Left colon (tissue), 2 donors: ENCODE measurements at places on chromosomes 5 and 9. TPM values are rescaled to one million over a fixed set of nuclear protein-coding genes. Genes with fewer than 3 reads are reported as not detected.

Gene ANKRD18B
- total RNA-seq, result 0.64 TPM

DNA sequence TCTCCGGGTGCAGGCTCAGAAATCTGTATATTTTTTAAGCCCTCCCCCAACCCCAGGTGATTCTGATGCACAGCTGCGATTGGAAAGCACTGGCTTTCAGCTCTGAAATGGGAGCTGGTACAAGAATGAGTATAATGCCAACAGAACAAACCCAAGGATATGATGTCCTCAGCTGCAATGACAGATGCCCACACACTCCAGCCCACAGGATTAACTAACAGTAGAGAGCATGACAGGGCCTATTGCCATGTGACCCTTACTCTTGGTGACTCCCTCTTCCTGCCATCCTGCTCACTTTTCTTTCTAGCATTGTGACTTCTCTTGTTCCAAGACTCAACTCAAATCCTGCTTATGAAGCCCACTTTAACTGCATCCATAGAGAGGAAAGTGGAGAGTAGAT lies 174.5 kb downstream of the FGF18 start:
- no peak for DNase-seq

- DNase-seq, result no peak
Measured at GRCh38 chr5:148623741-148624140, 30.6 kb downstream of the HTR4 start.

GRCh38 chr5:149294872-149295829 lies 23.5 kb downstream of the AFAP1L1 start:
- DNase-seq, result no peak

DNA sequence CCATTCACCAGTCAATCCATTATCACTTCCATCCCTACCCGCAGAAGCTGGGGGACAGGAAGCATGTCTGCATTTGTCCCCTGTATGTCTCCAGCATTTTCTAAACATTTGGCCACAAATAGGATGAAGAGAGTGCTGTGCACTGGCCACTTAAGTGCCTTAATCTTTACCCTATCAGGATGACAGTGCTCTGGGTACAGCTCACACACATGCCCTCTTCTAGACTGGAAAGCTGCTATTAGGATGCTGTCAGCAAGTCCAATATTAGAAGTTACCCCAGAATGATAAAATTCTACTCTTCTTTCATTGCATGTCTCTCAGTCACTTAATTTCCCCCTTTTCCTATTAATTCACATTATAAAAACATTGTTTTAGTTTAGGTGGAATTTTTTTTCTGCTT lies 168.4 kb downstream of the RASEF start:
- no peak for DNase-seq

Gene BAAT
- total RNA-seq, result not detected

- no peak for DNase-seq
Measured at GRCh38 chr9:79592726-79593493, 21.1 kb downstream of the TLE4 start.

GRCh38 chr9:8653855-8654254 lies 854.3 kb upstream of the DMAC1 start:
- DNase-seq, result no peak

GRCh38 chr5:141192110-141192725 lies at the start of gene PCDHB10:
PCDHB10 (plus strand) TSS chr5:141192353; CDS start chr5:141192553, 200 bp downstream.
- peak; percentile 22 for DNase-seq

DNA sequence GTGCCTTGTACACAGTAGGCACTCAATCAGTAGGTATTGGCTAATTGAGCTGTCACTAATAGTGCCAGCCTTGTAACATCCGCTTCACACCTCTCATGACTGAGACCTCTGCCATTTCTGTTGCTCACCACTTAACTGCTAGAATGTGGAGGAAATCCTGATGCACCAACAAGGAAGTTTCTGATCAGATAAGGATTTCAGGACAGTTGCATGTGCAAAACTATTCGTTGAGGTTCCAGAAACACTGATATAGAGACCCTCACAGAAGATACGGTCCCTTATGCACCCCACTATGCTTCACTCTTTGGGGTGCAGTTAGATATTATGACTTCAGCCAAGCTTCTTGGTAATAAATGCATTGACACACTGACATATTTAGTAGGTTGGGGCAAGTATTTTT lies 10.7 kb downstream of the SAP30L start:
- DNase-seq, result no peak

- DNase-seq, result peak; percentile 74
Measured at GRCh38 chr5:151107084-151107483, 26.2 kb upstream of the TNIP1 start.

DNA sequence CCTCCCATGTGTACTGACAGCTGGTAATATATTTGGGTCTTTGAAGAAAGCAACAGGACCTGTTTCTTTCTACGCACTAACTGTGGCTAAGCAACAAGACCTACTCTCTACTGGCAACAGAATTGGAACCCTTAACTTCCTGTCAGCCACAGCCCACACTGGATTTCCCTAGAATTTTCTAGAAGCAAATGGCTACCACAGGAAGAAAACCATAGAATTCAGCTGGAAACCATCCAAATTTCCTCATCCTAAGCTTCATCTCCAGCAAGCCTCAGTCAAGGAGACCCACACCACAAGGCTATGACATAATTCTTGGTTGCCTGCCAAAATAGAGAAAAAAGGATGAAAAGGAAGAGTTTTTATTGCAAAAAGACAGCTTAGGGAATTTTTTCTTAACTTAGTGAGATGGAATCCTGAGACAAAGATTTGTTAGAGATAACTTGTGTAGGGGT lies 171.8 kb upstream of the TNC start:
- DNase-seq, result no peak

DNA sequence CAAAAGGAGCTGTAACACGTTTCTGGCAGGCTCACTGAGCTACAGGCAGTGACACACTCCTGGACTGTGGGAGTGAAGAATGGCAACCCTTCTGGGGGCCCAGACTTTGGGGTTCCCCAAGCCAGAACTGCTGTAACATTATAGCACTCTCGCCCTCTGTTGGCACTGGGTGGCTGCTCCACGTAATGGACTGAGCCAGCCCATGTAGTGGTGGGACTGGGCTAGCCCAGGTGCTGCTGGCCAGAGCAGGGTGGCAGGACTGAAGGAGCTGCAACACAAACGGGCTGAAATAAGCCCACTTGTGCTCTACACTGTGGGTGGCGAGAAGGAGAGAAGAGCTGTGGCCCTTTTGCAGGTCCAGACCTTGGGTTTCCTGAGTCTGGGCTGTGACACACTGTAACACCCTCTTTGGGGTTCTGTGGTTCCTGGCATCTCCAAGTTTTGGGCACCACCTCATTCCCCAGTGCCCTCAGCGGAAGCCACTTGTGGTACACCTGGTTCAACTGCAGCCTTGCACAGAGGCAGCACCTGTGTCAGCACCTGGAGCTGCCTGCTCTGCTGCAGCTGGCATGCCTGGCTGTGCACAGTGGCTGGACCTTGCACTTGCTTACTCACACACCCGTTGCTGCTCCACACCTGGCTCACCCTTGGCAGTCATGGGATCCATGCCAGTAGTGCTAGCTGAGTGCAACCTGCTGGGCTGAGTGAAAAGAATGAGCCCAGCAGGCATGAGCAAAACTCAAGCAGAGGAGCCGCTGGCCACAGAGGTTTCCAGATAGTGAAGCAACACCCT lies 95.0 kb upstream of the PRR16 start:
- DNase-seq, result peak; percentile 94

GRCh38 chr5:11496137-11496719 lies 408.0 kb downstream of the CTNND2 start:
- no peak for DNase-seq

DNA sequence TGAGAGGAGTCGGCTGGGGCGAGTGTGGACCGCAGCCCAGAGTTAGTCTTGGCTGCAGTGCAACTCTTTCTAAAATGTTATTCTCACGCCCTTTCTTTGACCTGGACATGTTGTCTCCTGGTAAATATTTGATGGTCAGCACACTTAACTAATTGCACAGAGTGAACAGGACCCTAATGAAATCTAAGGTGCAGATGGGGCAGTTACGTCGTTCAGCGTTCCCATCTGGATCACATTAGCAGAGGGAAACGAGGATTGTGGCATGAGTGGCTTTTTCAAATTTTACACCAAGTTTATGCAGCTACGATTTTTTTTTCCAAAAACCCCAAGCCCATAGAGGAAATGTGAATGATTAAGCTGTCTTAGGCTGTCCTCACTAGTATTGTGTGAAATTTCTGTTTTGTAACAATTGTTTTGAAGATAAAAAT lies 483 bp downstream of the C9orf85 start:
- DNase-seq, result no peak

DNA sequence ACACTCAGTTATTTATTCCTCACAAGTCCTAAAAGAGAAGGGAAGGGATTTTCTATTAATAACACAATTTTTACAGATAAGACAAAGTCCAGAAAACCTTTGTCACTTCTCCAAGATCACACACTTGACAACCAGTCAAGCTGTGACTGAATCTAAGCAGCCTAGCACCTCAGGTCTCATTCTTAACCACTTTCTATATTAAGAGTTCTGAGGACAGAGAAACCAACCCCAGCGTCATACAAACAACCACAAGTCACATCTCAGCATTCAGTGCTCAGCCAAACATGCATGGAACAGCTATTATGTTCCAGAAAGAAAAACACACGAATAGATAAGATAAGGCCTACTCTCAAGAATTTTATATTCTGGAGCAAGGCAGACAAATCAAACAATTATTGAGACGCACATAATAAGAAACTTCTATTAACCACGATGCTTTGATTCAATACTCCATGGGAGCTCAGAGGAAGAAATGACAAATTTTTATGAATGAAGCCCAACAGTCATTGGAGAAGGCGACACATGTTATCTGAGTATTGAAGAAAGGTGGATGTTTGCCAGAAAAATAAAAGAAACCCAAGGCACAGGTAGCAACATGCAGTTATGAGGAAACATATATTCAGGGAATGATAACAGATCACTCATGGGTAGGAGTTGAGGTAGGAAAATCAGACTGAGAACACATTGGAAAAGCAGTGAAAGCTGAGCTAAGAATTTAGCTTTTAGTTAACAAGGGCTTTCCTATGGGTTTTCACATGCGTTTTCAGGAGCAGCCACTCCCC lies 113.1 kb downstream of the HTR4 start:
- DNase-seq, result no peak

Gene TTLL11
- total RNA-seq, result 6.6 TPM

GRCh38 chr5:54876-55569 lies 36.9 kb upstream of the PLEKHG4B start:
- no peak for DNase-seq

Gene CD72
- 1.2 TPM for total RNA-seq

Gene FUBP3
- total RNA-seq, result 43.8 TPM

DNA sequence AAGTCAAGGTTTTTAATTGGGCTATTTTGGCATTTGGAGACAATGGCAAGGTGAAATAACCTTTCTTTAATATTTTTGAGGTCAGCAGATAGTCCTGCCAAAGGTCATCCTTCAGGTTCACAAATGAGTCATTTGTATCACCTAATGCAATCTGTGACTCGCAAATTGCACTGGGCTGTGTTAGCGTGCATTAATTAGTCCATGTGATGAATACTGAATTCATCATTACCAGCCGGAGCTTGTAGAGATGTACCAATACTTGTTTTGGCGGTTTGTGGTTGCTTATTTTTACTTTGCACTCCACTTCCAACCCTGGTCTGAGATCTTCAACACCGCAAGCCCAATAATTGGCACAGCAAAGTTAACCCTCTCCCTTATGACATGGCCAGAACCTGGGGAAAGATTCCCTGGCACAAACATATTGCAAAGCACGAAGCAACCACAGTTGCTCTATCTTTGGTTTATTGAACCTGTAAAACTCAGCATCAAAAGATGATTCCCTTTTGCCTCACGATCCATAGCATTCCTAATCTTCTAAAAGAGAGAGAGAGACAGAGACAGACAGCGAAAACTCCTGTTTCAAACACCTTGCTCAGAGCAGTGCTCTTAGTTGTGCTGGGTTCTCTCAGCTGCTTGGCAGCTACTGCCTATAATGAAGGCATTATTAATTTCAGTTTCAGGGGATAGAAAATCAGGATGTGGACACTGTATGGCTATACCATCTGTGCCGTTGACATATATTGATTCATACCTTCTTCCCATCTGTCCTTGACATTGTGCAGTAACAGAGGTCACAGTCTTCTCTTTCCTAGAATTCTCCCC lies 178.1 kb downstream of the EBF1 start:
- DNase-seq, result no peak

Gene PCDHGB1
- total RNA-seq, result 0.79 TPM

DNA sequence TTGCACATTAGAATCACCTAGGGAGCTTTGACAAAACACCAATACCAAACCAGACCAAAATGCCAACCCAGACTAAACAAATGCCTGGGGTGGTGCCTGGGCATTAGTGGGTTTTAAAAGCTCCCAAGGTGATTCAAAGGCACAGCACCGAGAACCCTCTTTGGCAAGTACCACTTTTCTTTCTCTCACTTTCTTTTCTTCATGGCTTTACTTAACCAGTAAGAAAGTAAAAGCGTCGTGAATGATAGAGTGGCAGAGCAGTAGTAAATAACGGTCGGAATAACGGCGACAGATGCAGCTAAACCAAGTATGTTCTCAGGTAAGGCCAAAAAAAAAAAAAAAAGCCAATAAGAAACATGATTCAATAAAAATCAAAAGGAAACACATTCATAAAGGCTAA lies 49.5 kb downstream of the ZNF608 start:
- DNase-seq, result no peak

- no peak for DNase-seq
Measured at GRCh38 chr5:113682497-113683136, 169.1 kb downstream of the YTHDC2 start.

GRCh38 chr5:137867664-137868063 lies at the start of gene MYOT:
MYOT (plus strand) TSS chr5:137867860; CDS start chr5:137870652, 2,792 bp downstream.
- DNase-seq, result no peak

DNA sequence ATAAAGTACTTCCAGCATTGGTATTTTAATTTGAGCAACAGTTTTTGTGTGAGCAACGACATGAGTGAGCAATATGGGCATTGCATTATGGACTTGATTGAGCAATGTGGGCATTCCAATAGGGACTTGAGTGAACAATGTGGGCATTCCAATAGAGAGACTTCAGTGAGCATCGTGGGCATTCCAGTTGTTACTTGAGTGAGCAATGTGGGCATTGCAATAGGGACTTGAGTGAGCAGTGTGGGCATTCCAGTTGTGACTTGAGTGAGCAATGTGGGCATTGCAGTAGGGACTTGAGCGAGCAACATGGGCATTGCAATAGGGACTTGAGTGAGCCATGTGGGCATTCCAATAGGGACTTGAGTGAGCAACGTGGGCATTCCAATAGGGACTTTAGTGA lies 52.2 kb downstream of the ZCCHC7 start:
- DNase-seq, result no peak

GRCh38 chr9:87890837-87891236 lies 8.2 kb downstream of the SPATA31E1 start:
- no peak for DNase-seq

DNA sequence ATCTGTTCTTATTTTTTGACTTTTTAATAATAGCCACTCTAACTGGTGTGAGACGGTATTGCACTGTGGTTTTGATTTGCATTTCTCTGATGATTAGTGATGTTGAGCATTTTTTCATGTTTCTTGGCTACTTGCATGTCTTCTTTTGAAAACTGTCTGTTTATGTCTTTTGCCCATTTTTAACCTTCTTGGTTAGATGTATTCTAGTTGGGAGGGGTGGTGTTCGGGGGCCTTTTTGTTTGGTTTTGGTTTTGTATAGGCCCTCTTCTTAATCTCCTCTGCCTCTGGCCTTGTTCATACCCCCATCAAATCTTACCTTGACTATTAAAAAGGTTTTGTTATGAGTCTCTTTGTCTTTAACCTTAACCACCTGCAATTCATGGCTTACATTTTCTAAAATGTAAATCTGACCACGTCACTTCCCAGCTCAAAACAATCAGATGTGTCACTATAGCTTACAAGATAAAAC lies 107.8 kb upstream of the NR4A3 start:
- DNase-seq, result no peak

GRCh38 chr5:17289681-17290539 lies 72.5 kb downstream of the BASP1 start:
- DNase-seq, result no peak

Gene FANCG
- 17.3 TPM for total RNA-seq

GRCh38 chr5:57524348-57525060 lies 41.9 kb upstream of the ACTBL2 start:
- DNase-seq, result no peak
